ENCODE measurements at places on chromosomes 7 and 10.

GRCh38 chr10:132662186-132662920 lies 123.6 kb downstream of the NKX6-2 start:
- no peak for DNase-seq

- DNase-seq = no peak
Observed at GRCh38 chr7:87507446-87507845, 32.0 kb upstream of the ABCB4 start.

- no peak for DNase-seq
Observed at GRCh38 chr10:27153845-27154193, 365 bp downstream of the YME1L1 start.

GRCh38 chr7:86966916-86967315 lies 92.5 kb downstream of the ELAPOR2 start:
- no peak for DNase-seq

- no peak for DNase-seq
Observed at GRCh38 chr10:34766811-34767494, 48.1 kb downstream of the PARD3 start.

DNA sequence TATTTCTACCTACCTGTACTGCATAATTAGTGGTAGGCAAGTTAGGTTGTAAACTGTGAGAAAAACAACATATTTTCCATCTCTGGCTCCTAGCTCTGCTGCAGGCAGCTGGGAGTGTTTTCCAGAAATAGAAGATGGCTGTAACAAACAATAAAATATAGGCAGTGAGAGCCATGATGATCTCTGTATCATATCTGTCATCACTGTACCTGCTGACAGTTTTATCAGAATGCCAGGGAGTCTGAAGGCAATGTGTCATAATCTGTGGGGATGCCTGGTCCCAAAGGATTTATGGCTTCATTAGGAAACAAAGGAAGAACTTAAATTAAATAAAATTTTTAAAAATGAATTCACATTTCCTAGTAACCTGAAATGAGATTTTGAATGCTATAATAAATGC lies 160.9 kb upstream of the SMIM30 start:
- DNase-seq = no peak

DNA sequence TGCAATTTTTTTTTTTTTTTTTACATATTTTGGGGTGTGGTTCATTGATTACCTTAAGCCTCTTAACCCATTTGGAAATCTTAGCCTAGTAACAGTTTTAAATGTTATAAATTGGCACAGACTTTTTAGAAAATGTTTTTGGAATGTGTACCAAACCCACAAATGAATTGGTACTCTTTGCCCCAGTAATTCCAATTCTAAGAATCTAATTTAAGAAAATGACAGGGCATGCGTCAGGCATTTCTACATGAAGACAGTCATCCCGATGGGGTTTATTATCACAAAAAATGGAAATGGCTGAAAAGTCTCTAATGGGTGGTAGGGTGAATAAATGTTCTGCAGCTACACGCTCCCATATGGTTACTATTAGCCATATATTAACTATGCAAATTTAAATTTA lies 54.9 kb downstream of the ITIH5 start:
- DNase-seq = no peak

GRCh38 chr10:7408291-7409044 lies 2.4 kb downstream of the SFMBT2 start:
- no peak for DNase-seq
